ENCODE measurements at places on chromosomes 3 and 15.

GRCh38 chr15:78129077-78129750 lies 2.0 kb downstream of the CIB2 start:
- DNase-seq: no peak

DNA sequence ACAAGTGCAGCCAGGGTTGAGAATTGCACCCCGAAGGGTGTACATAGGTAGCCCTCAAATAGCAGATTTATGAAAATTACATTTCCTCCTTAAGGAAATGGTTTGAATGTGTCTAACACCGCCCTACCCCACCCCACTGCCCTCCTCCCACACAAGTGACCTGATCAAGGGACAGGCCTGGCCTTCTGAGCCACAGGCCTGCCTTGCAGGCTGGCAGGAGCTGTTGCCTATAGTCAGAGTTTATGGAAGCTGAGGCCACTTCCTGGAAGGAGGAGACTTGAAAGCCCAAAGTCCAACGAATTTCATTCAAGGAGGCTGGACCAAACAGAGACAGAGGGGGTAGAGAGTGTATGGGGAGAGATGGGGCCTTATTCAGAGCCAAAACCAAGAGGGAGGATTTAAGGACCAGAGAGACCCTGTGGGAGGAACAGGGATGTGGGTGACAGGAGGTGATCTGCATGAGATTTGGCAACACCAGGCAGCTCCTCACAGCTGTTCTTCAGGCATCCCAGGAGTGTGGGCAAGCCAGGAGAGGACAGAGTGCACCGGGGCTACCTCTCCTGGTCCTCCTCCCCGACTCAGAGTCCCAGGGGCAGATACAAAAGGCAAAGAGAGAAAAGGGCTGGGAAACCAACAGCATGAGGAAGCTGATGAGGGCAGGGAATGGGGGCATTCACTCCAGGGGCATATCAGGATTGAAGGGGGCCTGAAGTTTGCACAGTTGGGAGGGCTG lies 100.4 kb upstream of the HES1 start:
- DNase-seq: no peak

- no peak for DNase-seq
Measured at GRCh38 chr15:91140601-91141000, 40.5 kb downstream of the SV2B start.

DNA sequence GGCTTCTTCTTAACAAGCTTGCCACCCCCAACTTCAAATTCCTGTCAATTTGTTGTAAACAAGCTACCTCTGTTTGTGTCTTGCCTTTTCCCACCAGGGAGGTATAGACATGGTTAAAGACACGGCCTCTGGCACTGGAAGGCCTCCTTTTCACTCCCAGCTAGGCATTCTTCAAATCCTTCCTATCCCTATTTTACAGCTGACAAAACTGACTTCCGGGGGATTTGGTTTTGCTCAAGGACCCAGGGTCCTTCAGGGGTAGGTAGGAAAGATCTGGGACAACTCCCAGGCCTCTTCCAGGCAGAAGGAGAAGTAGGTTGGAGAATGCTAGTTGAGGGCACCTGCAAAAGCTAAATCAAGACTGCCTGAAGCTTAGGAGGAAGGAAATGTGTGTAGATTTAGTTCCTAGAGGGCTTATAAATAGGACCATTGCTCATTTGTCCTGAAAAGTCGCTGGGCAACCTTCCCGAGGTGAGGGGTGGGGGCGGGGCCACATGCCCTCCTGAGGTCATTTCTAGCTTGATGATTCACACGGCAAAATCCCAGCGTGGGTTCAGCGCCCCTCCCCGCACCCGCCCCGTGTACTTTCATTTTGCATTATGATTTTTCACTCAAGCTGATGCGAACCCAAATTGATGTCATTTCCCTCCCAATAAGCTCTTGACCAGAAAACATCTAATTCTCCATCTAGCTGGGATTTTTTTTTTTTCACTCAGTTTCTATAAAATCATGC lies 365.5 kb downstream of the SHQ1 start:
- peak; percentile 86 for DNase-seq

GRCh38 chr15:87660251-87661129 lies 596.0 kb downstream of the NTRK3 start:
- DNase-seq: no peak

DNA sequence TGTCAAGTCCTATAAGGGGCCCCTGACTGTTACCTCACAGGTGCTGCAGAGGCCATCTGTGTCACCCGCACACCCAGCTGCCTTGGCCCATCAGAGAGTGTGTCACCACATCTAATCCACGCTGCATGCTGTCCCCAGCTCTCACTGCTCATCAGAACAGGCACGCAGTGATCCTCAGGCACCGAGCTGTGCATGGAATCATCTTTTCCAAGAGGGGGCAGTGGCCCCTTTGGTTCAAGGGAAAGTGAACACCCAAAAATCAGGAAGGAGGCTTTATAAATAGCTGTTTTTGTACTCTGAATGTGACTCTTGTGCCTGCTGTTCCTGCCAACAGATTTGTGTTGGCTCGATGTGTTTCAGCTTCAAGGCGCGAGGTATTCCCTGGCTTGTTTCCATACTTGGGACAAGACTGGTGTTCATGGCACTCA lies 110.3 kb upstream of the ETV5 start:
- DNase-seq: no peak

DNA sequence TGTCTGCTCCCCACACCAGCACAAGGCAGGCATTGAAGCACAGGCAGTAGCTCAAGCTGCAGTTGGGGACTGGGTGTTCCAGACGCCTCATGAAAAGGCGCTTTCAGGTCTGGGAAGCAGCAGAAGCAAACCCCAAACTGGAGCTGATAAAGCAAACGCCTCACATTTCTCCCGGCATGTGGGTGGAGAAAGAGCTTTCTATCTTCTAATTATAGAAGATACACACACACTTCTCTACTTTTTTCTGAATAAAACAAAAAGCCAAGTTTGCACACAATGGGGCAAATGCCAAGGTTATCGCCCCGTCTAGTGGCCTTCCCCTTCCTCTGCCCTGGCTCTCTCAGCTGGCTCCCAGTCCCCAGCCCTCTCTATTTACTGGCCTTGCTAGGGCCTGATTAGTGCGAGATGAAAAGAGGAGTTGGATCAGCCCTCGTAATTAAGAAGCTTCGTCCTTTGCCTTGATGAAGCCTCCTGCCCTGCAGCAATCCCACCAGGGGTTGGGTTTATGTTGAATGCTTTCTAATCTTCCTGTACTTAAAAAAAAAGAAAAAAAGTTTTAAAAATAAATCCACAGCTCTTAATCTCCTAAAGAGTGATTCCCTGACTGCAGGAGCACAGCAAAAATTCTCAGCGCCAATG lies 120.2 kb downstream of the MEGF11 start:
- no peak for DNase-seq

DNA sequence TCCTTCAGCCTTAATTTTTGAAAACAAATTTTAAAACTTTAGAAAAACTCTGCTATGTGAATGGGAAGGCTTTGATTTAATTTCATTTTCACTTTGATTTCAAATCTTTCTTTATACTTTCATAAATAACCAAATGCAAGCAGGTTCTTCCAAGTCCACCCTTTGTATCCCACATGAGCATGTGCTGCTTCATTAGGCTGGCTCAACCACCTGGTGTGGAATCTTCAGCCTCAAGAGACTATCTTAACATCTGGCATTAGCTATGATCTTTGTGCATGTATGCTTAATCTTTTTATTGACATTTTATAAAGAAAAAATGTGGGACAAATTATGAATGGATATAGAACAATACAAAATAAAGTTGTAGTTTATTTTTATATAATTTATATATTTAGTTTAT lies 81.8 kb upstream of the MLF1 start:
- DNase-seq: no peak

DNA sequence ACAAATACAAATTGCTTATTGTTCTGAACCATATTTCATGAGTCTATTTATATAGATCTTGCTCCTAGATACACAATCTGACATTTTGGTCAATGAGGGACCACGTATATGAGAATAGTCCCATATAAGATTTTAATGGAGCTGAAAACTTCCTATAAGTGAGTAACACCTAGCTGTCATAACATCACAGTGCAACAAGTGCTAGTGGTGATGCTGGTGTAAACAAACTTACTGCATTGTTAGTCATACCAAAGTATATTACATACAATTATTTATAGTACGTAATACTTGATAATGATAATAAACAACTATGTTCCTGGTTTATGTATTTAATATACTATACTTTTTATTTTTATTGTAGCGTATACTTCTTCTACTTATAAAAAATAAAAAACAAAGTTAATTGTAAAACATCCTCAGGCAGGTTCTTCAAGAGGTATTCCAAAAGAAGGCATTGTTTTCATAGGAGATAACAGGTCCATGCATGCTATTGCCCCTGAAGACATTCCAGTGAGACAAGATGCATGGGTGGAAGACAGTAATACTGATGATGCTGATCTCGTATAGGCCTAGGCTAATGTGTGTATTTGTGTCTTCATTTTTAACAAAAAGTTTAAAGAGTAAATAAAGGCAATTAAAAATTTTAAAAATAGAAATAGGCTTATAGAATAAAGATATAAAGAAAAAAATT lies 46.8 kb upstream of the NAALADL2 start:
- DNase-seq: no peak

- no peak for DNase-seq
Measured at GRCh38 chr3:26058901-26059321, 269.0 kb downstream of the OXSM start.

Data from activated naive CD4-positive, alpha-beta T cell treated with Interleukin-2 at 50 U/mL for 16 hours (primary cell).